ENCODE measurements at places on chromosomes 13 and 19. TPM values are rescaled to one million over a fixed set of nuclear protein-coding genes. Genes with fewer than 3 reads are reported as not detected.

DNA sequence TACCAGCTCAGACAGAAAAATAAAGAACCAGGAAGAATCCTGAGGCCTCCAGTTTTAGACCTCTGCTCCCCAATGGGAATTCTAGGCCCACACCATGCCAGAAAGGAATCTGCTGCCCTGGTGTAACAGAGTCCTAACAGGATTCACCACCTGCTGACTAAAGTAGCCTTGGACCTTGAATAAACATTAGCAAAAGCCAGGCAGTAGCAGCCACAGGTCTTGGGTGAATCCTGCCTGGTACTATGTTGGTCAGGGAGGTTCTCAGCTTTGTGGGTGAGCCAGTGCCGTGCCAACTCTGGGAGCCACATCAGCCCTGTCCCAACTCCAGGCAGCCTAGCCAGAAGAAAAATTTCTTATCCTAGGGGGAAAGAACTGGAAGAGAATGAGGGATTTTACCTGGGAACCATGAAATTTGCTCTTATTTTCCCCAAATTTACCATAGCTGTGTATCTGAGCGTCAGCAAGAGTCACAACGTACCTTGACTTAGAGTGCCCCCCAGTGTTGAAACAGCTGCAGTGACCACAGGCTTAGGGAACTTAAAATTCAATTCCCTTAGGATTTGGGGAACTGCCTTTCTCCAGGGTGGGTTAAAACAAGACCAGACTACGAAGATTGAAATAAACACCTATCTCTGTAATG is 1895.6 kb upstream of the PRR20A start:
- H3K36me3 ChIP-seq = no peaks in the 10 kb centered on the region
- no peak overlapping the region for H3K27ac ChIP-seq
- H3K27me3 ChIP-seq = no peaks in the 10 kb centered on the region
- no peaks in the 10 kb centered on the region for H3K4me1 ChIP-seq
- H3K4me3 ChIP-seq = no peak overlapping the region
- no peak for DNase-seq

RASA3 gene
- total RNA-seq = 21.7 TPM

- no peak overlapping the region for H3K27ac ChIP-seq
- no peaks in the 10 kb centered on the region for H3K4me1 ChIP-seq
- H3K36me3 ChIP-seq = peaks cover 39% of the 10 kb centered on the region
- no peak for DNase-seq
- H3K4me3 ChIP-seq = no peak overlapping the region
These were observed 6.4 kb upstream of the TMC4 start for GRCh38 chr19:54179262-54179852.

CLDND2 gene
- total RNA-seq = not detected

- no peaks in the 10 kb centered on the region for H3K36me3 ChIP-seq
- H3K4me3 ChIP-seq = no peak overlapping the region
- H3K27me3 ChIP-seq = no peaks in the 10 kb centered on the region
- no peak overlapping the region for H3K27ac ChIP-seq
- DNase-seq = no peak
- no peaks in the 10 kb centered on the region for H3K4me1 ChIP-seq
These were observed 86.8 kb upstream of the SCEL start for GRCh38 chr13:77448689-77449088.

GRCh38 chr13:98651744-98652143 is 74.8 kb upstream of the STK24 start:
- H3K4me3 ChIP-seq = no peak overlapping the region
- DNase-seq = no peak
- H3K27ac ChIP-seq = no peak overlapping the region
- H3K4me1 ChIP-seq = peaks cover 6% of the 10 kb centered on the region
- no peaks in the 10 kb centered on the region for H3K36me3 ChIP-seq
